Hepatocyte (in vitro differentiated cells): ENCODE measurements at places on chromosomes 7 and 10.

GRCh38 chr7:122597277-122597676, 101.6 kb downstream of the RNF133 start:
- no peak for DNase-seq

DNA sequence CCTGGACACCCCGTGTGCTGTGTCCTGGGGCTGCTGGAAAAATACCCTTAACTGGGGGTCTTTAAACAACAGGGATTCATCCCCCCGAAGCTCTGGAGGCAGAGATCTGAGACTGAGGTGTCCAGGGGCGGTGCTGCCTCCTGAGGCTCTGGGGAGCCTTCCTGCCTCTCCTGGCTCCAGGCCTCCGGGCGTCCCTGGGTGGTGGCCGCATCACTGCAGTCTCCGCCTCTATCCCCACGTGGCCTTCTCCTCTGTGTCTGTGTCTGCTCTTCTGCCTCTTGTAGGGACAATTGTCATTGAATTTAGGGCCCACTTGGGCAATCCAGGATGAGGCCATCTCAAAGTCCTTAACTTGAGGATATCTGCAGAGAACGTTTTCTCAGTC, 216.6 kb downstream of the WDR37 start:
- DNase-seq: no peak

DNA sequence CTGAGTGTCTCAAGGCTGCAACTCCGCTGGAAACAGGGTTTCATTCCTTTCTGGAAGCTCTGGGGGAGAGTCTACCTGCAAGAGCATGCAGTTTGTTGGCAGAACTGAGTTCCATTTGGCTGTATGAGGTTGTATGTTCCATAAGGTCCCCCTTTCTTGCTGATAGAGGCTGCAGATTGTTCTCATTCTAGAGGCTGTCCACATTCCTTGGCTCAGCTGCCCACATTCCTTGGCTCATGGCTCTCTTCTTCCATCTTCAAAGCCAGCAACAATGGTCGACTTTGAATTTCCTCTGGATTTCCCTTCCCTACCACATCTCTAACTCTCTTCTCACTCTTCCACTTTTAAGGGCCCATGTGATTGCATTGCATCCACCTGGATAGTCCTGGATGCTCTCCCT, 147.3 kb upstream of the CDCA7L start:
- DNase-seq: no peak

DNA sequence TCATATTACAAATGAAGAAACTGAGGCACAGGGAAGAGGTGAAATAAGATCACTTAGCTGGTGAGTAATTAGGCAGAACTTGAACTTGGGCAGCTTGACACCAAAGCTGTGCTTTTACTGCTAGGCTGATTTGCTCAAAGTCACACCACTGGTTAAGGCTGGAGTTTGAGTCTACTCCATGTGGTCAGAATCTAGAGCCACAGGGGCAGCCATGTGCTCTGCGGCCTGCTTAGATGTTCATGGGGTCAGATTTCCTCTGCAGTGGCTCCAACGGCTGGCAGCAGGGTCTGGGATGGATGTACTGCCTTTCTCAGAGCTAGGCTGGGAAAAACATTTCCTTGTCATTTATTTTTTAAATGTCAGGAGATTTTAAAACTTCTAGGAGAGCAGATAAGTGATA, 417.5 kb downstream of the KCNMA1 start:
- DNase-seq: no peak

- DNase-seq: no peak
Observed at GRCh38 chr7:106419455-106420182, 134.8 kb upstream of the NAMPT start.

DNA sequence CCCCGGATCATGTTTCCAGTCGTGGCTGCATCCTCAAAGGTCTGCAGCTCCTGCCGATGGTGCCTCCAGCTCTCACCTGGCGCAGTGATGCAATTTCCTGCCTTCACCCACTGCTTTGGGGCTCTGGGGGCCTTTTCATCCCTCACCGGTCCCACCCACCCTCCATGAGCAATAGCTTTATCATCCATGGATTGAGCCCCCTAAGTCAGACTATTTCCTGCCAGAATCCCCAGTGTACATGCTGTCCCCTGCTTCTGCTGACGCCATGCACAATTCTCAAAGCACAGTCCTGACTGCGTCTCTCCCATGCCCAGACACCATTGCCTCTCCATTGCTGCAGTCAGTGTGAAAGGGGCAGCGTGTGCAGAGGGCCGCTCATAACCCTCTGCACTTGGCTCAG, 49.7 kb downstream of the FAM241B start:
- DNase-seq: no peak

GRCh38 chr10:30431435-30431911, 2.5 kb upstream of the MAP3K8 start:
- DNase-seq: no peak
